ENCODE measurements at places on chromosomes 7 and 10. TPM values are rescaled to one million over a fixed set of nuclear protein-coding genes. Genes with fewer than 3 reads are reported as not detected.

Gene RFC2
- 95.4 TPM for total RNA-seq

Gene MRC1
- total RNA-seq = 0.04 TPM

Gene MEOX2
- not detected for total RNA-seq

Gene MOSPD3
- total RNA-seq = 15.4 TPM

Gene THSD7A
- total RNA-seq = not detected

Gene CPXM2
- not detected for total RNA-seq

Gene CALML5
- not detected for total RNA-seq

Gene FFAR4
- not detected for total RNA-seq

Gene IDI2
- not detected for total RNA-seq

Gene ITGB8
- total RNA-seq = 0.02 TPM

Data from activated CD8-positive, alpha-beta memory T cell treated with anti-CD3 and anti-CD28 coated beads for 36 hours (primary cell).